ENCODE measurements at places on chromosomes 4 and X.

DNA sequence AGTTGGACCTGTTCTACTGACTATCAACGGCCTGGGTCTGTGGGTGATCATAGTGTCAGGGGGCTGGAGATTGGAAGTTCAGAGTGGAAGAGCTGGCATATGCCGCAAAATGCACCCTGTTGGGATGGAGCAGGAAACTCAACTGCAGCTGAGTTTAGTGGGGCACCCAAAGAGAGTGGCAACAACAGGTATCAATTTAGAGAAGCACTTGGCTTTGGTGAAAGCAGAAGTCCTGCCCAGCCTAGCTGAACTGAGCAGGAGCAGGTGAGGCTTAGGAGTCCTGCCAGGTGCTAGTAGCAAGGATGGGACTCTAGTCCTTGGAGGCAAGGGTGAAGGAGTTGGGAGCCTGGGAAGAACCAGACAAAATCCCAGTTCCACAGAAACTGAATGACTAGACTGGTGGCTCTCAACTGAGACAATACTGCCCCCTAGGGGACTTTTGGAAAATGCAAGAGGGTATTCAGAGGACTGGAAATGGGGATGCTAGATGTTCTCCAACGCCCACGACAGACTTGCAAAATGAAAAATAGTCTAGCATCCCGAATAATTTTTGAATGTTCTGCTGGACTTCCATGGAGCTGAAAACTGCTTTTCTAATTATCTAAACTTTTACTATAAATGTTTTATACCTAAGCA lies 49.4 kb downstream of the RTL9 start:
- DNase-seq, result no peak

DNA sequence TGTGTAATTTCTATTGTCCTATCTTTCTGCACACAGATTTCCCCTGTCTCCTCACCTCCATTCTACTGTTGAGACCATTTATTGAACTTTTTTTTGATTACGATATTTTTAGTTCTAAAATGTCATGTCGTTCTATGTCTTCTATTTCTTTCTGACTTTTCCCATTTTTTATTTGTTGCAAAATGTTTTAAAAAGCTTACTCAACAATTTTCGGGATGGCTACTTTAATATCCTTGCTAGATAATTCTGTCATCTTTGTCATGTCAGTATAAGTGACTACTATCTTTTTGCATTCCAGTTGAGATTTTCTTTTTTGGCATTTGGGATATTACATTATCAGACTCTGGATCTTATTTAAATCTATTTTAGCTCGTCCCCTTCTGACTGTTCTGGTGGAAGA lies 7.5 kb upstream of the DMD start:
- no peak for DNase-seq

DNA sequence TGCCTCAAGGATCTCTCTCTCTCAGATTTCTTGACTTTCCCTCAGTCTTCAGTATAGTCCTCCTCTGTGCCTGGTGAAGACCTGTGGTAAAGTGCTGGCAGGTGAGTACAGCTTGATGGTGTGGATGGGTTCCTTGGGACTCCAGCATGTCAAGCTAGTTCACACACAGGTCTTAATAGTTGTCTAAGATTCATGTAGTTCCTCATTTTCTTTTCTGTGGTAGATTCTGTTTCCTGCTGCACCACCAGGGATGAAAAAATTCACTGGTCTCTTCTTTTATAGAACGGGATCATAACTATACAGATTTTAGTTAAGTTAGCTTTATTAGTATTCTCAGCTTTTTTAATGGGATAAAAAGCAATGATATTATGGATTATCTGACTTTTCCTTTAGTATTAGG lies 32.5 kb upstream of the PAQR3 start:
- DNase-seq, result no peak

- no peak for DNase-seq
These were observed 71.3 kb downstream of the PRPS1 start for GRCh38 chrX:107699616-107700015.

DNA sequence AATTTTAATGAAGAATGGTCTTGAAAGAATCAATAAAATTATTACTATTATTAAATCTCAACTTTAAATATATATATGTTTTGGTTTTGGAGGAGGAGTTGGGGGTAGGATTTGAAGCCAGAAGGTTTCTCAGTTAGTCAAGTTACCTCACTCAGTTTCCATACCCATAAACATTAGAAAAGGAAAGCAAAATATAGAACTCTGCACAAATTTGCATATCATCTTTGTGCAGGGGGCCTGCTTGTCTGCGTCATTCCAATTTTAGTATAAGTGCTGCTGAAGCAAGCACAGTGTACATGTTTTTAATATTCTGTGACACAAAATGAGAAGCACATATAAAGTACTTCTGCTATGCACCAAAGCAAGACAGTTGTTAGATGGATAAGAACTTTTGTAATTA lies 47.5 kb upstream of the SCRG1 start:
- no peak for DNase-seq

GRCh38 chrX:68842781-68843581 lies 14.2 kb downstream of the EFNB1 start:
- DNase-seq, result no peak

- DNase-seq, result peak; percentile 44
These were observed 45.6 kb downstream of the SMARCA5 start for GRCh38 chr4:143558823-143559756.

GRCh38 chrX:105451401-105451800 lies 230.9 kb upstream of the TEX13A start:
- no peak for DNase-seq

DNA sequence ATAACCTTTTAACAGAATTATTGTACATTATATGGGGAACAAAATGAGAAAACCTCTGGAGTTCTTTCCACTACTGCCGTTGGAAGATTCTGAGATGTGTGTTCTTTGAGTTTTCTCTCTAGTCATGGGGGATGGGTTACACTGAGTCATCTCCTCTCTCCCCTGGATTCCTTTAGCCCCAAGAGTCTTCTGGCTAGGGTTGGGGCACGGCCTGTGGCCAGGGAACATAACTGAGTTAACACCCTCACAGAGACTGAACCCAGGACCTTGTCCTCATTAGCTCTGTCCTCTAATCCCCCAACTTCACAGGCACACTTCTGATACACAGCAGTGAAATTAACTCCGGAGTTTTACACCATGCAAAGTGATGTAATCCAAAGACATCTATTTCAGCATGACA lies 142.3 kb upstream of the F9 start:
- no peak for DNase-seq

GRCh38 chrX:28273736-28274135 lies 292.5 kb upstream of the DCAF8L1 start:
- no peak for DNase-seq

- DNase-seq, result no peak
These were observed 410.9 kb downstream of the PCDH10 start for GRCh38 chr4:133559987-133560386.

GRCh38 chrX:118764122-118764521 lies 36.7 kb downstream of the IL13RA1 start:
- DNase-seq, result no peak

DNA sequence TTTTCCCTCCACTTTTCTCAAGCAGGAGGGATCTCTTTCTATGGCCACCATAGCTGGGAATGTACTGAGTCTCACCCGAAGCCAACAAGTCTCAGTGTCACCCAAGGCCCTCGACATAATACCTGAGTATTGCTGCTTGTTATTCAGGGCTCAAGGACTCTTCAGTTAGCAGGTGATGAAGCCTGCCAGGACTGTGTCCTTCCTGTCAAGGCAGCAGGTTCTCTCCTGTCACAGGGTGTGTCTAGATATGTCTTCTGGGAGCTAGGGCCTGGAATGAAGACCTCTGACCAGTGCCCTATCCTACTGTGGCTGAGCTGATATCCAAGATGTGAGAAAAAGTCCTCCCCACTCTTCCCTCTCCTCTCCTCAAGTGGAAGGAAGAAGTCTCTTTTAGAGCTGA lies 391.0 kb upstream of the DIPK2B start:
- DNase-seq, result no peak

DNA sequence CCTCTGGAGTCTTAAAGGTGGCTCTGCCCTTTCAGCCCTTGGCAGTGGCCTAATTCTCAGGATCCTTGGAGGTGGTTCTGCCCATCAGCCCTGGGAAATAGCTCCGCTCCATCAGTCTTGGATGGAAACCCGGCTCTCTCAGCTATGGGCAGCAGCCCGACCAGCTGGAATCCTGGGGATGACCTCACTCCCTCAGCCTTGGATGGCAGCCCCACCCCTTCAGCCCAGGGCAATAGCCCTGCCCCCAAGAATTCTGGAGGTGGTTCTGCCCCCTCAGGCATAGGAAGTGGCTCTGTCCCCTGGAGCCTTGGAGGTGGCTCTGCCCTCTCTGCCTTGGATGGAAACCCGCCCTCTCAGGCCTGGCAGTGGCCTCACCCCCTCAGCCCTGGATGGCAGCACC lies 127.7 kb downstream of the RBMX2 start:
- no peak for DNase-seq
